ENCODE measurements at places on chromosomes 1 and 21.

DNA sequence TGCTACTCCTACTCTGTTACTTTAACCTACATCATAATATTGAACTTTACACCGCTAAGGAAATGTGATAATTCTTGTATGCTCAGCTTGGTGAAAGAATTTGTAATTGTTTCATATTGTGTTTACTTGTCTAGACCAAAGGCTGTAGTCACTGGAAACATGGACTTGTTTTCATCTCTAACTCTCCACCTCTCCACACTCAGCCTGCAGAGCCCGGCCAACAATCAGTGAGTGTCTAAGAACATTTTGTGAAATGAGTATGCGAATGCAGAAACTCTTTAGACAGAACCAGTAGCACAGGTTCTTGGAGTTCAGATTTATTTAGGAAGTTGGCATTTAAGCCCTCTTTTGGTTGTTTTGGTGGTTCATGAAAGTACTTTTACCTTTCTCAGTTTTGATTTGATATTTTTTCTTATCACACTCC is 3.2 kb upstream of the RWDD3 start:
- no peak for DNase-seq

DNA sequence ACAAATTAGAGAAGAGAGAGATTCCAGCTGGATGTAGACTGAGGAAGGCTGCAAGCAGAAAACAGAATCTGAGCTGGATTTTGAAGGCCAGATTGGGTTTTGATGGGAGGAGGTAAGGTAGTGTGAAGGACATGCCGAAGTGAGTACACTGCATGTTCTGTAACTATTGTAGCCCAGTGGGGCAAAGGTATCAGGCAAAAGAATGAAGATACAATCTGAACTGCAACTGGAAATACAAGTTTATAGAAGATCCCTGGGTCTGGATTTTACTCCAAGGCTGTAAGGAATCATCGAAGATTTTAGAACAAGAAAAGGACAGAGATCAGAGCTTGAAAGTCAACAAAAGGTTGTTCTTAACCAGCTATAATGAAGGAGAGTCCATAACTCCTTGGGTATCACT is 382.0 kb downstream of the KCNH1 start:
- DNase-seq = no peak

DNA sequence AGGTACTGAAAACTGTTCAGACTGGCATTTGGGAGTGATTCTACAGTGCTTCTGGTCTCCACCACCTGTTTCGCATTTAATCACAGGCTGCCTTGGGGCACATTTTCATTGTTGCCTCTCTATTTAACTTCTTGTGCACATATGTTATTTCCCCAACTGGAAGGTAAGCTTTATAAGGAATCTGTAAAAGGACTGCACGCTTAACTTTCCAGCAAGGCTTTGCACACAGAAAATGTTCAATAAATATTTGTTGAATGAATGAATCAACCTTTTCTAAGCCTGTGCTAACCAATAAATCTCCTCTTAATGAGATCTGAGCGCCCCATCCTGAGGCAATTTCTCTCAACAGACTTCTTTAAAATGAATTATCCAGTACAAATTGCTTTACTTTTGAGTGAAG is 84.3 kb upstream of the ARHGAP29 start:
- DNase-seq = no peak

GRCh38 chr21:43982489-43983078 is 29.5 kb upstream of the TRAPPC10 start:
- no peak for DNase-seq

DNA sequence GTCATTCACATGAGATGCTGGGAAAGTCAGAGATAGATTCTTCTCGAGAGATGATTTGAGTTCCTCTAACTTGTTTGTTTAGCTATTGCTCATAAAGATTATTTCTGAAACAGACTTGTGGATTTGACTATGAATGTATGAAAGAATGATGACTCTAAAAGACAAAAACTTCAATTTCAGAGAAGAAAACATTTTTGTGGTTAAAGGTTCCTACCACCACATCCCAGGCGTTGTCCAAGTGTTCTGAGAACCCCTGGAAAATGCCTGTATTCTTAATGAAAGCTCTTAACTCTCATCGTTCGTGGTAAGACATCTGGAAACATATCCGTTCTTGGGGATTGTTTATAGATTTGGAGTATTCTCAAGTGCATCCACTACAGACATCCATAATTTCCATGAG is 228.7 kb downstream of the BARHL2 start:
- no peak for DNase-seq

- no peak for DNase-seq
Observed at GRCh38 chr1:151475175-151475574, 15.9 kb upstream of the POGZ start.

- no peak for DNase-seq
Observed at GRCh38 chr1:53651356-53651755, 87.6 kb downstream of the GLIS1 start.

DNA sequence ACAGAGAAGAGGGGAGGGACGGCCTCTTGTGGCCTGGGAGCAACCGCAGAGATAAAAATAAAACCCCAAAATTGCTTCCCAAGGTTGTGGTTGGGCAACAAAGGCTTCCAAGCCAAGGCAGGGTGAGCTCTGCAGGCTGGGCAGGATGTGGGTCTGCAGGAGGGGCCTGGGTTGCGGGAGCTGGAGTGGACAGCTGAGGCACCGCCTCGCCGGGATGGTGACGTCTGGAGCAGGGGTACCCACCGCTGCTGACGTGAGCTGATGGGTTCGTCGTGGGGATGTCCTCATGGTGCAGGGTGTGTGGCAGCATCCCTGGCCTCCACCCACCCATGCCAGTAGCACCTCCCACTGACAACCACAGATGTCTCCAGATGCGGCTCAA is 3.7 kb downstream of the AURKAIP1 start:
- DNase-seq = peak; percentile 92

DNA sequence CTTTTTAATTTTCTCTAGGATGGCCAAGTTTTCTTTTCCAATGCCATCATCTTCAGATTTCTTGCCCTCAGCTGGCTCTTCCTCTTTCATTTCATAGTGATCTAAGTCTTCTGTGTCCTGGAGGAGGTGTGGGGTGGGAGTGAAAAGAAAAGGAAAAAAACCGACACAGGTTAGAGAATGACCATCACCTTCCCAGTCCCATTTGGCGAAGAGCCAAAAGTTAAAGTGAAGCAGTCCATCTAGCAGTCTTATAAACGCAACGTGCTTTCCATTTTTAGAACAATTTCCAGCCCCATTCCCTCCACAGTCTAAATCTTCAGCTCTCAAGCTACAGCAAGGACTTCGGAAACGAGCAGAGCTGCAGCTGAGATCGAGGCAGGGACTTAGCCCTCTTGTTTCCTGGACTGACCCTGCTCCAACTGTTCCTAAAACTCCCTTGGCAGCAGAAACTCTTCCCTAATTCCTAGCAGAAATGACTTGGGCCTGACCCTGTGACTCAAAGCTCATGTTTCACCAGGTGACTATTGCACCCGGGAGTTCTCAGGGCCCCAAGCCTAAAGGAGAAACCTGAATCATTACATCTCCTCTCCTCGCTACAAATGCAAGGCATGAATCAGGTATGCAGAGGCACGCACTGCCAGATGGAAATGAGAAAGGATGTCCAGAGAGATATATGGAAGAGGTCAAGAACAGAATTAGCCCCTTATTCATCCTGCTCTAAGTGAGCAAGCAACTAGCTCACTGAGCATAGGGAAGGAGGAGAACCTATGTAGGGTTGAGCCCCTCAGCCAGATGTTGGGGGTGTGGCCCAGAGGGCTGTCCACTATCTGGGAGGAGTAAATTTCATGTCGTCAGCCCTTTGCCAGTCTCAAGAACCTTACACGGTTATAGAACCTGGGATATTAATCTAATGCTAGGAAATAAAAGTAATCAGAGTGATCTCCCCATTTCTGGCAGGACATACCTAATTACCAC is 5.1 kb downstream of the UBE2Q1 start:
- DNase-seq = no peak

GRCh38 chr1:77273891-77274290 is 7.9 kb upstream of the AK5 start:
- DNase-seq = no peak

DNA sequence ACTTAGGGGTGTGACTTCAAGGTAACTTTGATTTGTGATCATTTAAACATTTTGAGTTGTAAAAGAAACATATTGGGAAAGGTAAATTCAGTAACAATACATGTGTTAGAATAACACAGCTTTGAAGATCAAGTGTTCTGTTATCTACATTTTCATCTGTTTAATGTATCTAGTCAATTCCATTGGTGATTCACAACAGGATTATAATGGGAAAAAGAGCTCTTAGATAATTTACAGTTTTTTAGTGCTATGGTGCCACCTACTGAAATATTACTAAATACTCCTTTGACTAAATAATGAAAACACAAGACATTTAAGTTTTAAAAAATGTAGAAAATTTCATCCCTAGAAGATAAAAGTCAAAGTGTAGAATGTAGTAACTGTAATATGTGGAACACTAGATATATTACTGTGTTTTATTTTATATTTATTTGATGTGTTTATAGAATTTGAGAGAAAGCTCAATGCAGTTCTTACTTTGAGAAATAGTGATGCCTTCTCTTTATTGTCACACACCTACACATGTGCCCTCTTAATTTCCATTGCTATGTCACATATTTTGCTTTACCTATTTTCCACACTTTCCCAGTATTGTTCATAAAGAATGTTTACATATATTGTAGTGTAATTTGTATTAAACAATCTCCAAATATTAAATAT is 47.4 kb downstream of the PTPRC start:
- no peak for DNase-seq

GRCh38 chr21:38938343-38938742 is 132.6 kb downstream of the ETS2 start:
- no peak for DNase-seq

GRCh38 chr1:2087766-2088165 is 37.6 kb downstream of the PRKCZ start:
- no peak for DNase-seq

DNA sequence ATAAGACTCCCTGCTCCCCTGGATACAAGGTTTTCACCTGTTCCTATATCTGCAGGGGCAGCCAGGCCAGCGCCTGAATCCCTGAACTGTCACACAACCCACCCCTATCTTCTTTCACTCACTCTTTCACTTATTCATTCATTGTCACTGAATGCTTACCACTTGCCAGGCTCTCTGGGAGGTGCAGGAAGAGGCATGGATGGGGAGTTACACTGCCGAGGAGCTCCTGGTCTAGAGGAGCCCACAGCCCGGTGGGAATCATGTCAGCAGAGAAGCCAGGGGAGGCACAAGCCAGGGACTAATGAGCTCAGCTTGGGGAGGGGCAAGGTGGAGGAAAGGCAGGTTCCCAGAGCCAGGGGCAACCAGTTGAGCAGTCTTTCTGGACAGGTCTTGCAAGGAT is 155.8 kb downstream of the TRABD2B start:
- no peak for DNase-seq

DNA sequence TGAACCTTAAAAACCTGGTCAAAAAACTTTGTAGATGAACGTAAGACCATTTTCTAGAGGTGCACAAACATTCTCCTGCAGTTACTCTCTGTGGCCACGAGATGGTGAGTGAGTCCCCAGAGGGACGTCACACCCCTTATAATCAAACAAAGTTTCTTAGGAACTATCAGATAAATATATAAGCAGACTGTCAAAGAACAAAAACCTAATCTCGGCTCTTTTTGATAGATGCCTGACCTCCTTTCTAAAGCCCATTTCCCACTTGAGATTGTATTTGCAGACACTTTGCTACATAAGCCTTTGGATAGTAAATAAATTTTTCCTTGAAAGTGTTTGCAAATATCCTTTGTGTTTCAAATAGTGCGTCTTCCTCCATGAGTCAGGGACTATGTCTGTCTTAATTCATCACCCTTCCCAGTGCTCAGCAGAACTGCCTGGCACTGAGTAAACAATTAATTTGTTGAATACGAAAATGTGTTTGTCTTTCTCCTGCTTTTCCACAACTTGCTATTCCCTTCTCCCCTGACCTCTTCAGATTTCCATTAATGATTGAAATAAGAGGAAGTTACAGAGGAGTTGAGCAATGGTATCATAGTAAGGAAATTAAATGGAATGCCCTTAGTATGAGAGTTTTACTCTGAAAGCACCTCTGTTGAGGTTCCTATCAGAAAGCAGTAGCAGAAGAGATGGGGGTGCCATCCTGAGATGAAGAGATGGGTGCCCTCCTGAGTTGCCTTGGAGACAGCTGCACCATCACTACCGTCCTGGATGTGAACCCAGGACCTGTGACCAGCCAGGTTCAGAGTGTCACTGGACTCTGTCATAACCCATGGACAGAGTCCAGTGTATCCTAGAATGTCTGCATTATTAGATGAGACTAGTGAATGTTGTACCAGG is 57.8 kb upstream of the RAVER2 start:
- no peak for DNase-seq

GRCh38 chr1:224317383-224318045 is 12.5 kb downstream of the NVL start:
- no peak for DNase-seq

- no peak for DNase-seq
Observed at GRCh38 chr1:197890936-197891335, 11.5 kb upstream of the C1orf53 start.

GRCh38 chr1:234539666-234540403 is 60.9 kb upstream of the TARBP1 start:
- no peak for DNase-seq

DNA sequence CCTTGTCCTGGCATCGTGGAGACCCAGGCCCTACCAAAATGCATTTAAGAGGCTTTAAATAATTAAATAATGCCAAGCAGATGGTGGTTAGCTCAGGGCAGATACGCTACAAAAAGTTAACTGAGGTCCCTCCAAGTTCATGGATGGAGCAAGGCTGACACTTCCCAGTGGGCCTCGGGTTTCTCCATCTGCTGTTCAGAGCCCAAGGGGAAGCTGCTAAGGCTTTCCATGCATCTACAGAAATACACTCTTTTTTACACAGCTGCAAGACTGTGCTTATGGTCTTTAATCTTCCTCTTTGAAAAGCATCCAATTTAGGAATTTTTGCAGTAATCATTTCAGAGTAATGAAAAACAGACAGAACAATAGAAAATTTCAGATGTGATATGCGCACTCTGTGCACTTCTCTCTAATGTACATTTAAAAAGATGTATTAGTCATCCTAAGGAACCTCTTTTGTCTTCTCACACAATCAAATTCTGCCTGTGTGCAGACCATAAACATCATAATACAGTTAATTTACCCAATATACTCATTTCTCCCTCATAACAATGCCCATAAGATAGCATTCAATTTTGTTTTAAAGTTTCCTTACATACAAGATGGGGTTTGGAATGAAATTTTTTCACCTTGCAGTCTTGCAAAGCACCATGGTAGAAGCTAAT is 173.2 kb upstream of the ATP1B1 start:
- no peak for DNase-seq

DNA sequence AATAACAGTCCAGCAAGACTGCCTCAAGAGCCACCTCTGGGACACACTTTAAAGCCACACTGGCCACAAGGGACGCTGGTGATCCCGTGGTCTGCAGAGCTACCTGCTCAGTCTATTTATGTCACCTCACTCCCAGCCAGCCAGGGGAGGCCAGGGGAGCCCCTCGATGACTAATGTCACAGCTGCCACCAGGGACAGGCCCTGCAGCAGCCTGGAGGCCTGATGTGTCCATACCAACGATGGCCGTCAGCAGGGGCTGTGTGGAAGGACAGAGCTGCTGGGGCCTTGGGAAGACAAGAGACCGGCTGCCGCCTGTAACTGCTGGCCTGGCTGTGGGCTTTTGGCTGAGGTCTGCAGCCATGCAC is 71.0 kb downstream of the SIK1 start:
- no peak for DNase-seq

All from naive thymus-derived CD8-positive, alpha-beta T cell (primary cell).